HCT116 (cell line): ENCODE measurements at places on chromosomes 3 and 15. TPM values are rescaled to one million over a fixed set of nuclear protein-coding genes. Genes with fewer than 3 reads are reported as not detected.

GRCh38 chr3:190305406-190305805, 16.8 kb downstream of the CLDN1 start:
- H3K4me1 ChIP-seq, result no peaks in the 10 kb centered on the region
- H3K27ac ChIP-seq, result no peak overlapping the region
- DNase-seq, result no peak

DNA sequence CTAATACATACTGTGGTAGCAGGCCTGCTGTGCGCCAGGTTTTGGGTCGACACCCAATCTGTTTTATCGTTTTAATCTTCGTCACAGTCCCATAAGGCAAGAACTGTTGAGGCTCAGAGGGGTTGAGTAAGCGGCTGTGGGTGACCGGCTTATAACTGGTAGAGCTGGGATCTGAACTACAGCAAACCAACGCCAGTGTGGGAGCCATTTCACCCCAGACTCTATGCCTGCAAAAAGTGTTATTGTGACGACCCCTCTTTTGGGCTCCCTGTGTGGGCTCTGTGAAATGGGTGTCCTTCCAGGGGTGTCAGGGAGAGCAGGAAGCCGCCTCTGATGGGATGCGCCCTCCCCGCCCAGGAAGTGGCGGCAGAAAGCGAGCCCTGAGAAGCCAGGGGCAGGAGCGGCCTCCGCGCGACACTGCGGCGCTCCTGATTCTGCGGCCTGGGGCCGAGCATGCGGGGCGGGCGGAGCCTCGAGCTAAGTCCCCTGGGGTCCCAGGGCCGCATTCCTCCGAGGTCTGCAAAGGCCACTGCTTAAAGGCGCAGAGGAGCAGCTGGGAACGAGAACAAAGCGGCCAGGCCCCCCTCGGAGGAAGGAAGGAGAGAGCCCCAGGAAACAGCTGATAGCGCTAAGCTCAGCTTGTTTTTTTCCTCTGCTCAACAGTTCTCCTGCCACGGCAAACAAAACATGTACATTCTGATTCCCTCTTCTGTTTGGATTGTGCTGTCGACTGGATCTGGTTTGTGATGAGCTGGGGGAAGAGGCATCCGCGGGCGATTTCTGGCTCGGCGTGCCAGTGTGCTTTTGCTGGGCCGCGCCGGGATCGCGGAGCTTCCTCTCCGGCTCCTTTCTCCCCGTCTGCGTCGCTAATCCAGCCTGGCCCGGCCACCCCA, 33.9 kb downstream of the GRK7 start:
- H3K27ac ChIP-seq, result no peak overlapping the region
- no peak for DNase-seq
- no peaks in the 10 kb centered on the region for H3K4me1 ChIP-seq
- no peaks in the 10 kb centered on the region for H3K36me3 ChIP-seq

GRCh38 chr3:179929091-179929529, 107.6 kb downstream of the PEX5L start:
- H3K27me3 ChIP-seq, result peaks cover 46% of the 10 kb centered on the region
- DNase-seq, result peak; percentile 37
- H3K36me3 ChIP-seq, result no peaks in the 10 kb centered on the region
- no peaks in the 10 kb centered on the region for H3K4me1 ChIP-seq
- no peak overlapping the region for H3K27ac ChIP-seq

- no peaks in the 10 kb centered on the region for H3K4me1 ChIP-seq
- H3K36me3 ChIP-seq, result no peaks in the 10 kb centered on the region
- H3K27me3 ChIP-seq, result no peaks in the 10 kb centered on the region
- no peak overlapping the region for H3K27ac ChIP-seq
Measured at GRCh38 chr3:55923626-55924025, 436.5 kb upstream of the WNT5A start.

GRCh38 chr15:84962955-84963354, 18.7 kb upstream of the PDE8A start:
- no peaks in the 10 kb centered on the region for H3K27me3 ChIP-seq
- no peak overlapping the region for H3K4me3 ChIP-seq
- H3K27ac ChIP-seq, result no peak overlapping the region

DNA sequence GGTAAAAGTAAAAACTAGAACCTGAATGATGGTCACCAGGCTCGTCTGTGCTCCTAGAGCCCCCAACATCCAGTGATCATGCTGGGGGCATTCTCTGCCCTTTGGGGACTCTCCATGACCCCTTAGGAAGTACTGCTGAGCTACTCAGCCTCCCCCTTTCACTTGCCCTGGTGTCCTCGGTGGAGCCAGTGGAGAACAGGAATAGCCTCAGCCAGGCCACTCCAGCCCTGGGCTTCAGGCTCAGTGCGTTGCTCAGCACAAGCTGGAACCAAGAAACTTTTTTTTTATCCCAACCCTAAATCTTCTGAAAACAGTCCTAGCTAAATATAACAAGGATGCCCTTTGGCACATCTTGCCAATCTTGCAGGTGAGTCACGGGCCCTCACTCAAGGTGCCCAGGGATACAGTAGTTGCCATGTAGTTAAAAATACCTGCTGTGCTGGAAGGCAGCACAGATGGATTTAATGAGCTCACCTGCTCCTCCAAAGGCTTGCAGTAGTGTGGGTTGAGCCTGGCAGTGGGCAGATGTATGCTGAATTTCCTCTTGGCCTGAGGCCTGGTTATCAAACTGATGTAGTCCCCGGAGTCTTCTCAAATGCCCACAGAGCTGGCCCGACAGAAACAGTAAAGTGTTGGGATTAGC, 46.9 kb upstream of the TMEM158 start:
- H3K4me1 ChIP-seq, result no peaks in the 10 kb centered on the region
- H3K36me3 ChIP-seq, result no peaks in the 10 kb centered on the region
- H3K4me3 ChIP-seq, result no peak overlapping the region
- H3K27me3 ChIP-seq, result no peaks in the 10 kb centered on the region
- DNase-seq, result no peak
- H3K27ac ChIP-seq, result no peak overlapping the region

DNA sequence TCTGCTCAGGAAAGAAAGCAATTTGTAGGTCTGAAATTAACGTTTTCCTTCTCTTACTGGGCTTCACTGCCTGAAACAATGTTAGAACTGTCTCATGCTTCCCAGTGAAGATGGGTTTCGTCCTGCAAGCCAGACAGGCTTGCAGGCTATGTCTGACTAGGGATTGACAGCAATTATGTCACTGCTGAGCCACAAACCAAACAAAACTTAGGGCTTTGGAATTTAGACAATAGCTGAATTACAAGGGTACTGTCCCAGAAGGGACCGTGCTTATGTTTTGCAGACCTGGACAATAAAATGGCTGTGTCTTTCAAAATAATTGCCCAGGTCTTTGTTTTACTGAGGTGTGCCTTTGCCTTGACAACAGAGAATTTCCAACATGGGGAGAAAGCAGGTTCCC, 46.3 kb upstream of the CCDC80 start:
- no peak overlapping the region for H3K27ac ChIP-seq
- no peaks in the 10 kb centered on the region for H3K36me3 ChIP-seq
- no peaks in the 10 kb centered on the region for H3K27me3 ChIP-seq

GRCh38 chr3:71063773-71064290, 519.7 kb downstream of the FOXP1 start:
- H3K27ac ChIP-seq, result no peak overlapping the region
- no peaks in the 10 kb centered on the region for H3K36me3 ChIP-seq
- no peaks in the 10 kb centered on the region for H3K27me3 ChIP-seq

- peaks cover 18% of the 10 kb centered on the region for H3K4me1 ChIP-seq
- H3K4me3 ChIP-seq, result no peak overlapping the region
- no peak overlapping the region for H3K27ac ChIP-seq
- DNase-seq, result no peak
- H3K27me3 ChIP-seq, result no peaks in the 10 kb centered on the region
Measured at GRCh38 chr15:40325700-40326099, 2.2 kb downstream of the INAFM2 start.

GRCh38 chr3:140577911-140578310, 100.0 kb upstream of the TRIM42 start:
- H3K4me3 ChIP-seq, result no peak overlapping the region

GRCh38 chr15:42728560-42728959, 8.4 kb downstream of the CDAN1 start:
- H3K4me3 ChIP-seq, result no peak overlapping the region
- no peak overlapping the region for H3K27ac ChIP-seq
- no peaks in the 10 kb centered on the region for H3K27me3 ChIP-seq
- H3K36me3 ChIP-seq, result peaks cover 26% of the 10 kb centered on the region; the same call in 1 of the 2 replicates

- H3K4me3 ChIP-seq, result no peak overlapping the region
- no peaks in the 10 kb centered on the region for H3K36me3 ChIP-seq
- no peak for DNase-seq
- no peaks in the 10 kb centered on the region for H3K27me3 ChIP-seq
- no peak overlapping the region for H3K27ac ChIP-seq
Measured at GRCh38 chr15:48466079-48466478, 134.8 kb downstream of the DUT start.

DNA sequence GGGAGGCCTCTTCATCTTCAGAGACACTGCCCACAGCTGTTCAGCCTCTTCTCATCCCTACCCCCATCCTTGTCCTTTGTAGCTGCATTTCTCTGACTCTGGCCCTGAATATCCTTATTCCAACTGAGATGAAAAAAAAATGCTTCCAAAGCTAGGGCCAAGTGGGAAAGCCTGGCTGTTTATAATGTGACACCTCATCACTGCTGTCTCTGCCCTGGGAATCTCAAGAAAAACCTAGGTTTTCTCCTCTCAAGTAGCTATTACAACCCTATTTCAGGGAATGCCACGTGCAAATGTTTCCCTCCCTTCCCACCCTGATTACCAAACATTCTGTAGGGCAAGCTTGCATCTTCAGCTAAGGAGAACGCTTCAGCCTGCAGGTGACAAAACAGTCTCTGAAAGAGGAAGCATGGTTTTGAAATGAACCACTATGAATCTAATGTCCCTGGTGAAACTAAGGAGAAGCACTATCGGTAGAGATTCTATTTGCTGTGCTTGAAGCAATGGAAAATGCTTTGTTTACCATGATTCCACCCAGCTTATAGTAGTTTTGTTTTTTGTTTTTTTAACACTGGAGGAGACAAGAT, 65.4 kb downstream of the USF3 start:
- no peaks in the 10 kb centered on the region for H3K36me3 ChIP-seq
- no peak overlapping the region for H3K27ac ChIP-seq
- DNase-seq, result no peak
- no peaks in the 10 kb centered on the region for H3K4me1 ChIP-seq
- no peaks in the 10 kb centered on the region for H3K27me3 ChIP-seq
- H3K4me3 ChIP-seq, result no peak overlapping the region

- no peaks in the 10 kb centered on the region for H3K36me3 ChIP-seq
- H3K27me3 ChIP-seq, result no peaks in the 10 kb centered on the region
- H3K4me1 ChIP-seq, result no peaks in the 10 kb centered on the region
- H3K27ac ChIP-seq, result no peak overlapping the region
Measured at GRCh38 chr3:100075851-100076730, 38.2 kb downstream of the FILIP1L start.

DNA sequence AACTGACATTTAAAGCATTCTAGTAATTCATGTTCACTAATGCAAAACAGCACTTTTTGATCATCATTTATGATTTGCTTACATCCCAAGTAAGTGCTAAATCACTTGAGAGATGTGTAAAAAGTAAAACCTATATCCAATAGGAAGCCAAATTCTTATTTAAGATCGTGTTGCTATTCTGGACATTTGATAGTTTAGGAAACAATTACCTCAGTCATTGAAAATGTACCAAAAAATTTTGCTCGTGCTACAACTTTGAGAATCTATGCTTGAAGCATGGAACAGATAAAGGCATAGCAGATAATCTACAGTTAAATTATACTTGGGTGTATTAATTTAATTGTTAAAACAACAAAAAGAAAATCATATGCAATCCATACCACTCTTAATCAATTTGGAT, 571.6 kb upstream of the NR2F2 start:
- H3K27me3 ChIP-seq, result no peaks in the 10 kb centered on the region
- H3K4me3 ChIP-seq, result no peak overlapping the region
- no peaks in the 10 kb centered on the region for H3K36me3 ChIP-seq
- H3K27ac ChIP-seq, result no peak overlapping the region
- H3K4me1 ChIP-seq, result no peaks in the 10 kb centered on the region
- DNase-seq, result no peak

GRCh38 chr3:115384381-115384780, 237.3 kb upstream of the ZBTB20 start:
- no peaks in the 10 kb centered on the region for H3K27me3 ChIP-seq
- no peak overlapping the region for H3K27ac ChIP-seq
- no peak for DNase-seq
- no peaks in the 10 kb centered on the region for H3K4me1 ChIP-seq
- H3K4me3 ChIP-seq, result no peak overlapping the region
- no peaks in the 10 kb centered on the region for H3K36me3 ChIP-seq

GRCh38 chr3:123083383-123084124, 16.7 kb downstream of the PDIA5 start:
- peaks cover 31% of the 10 kb centered on the region for H3K4me1 ChIP-seq
- H3K27ac ChIP-seq, result no peak overlapping the region
- H3K4me3 ChIP-seq, result no peak overlapping the region
- H3K36me3 ChIP-seq, result no peaks in the 10 kb centered on the region

GRCh38 chr3:126916546-126916945, 66.4 kb upstream of the PLXNA1 start:
- no peaks in the 10 kb centered on the region for H3K4me1 ChIP-seq
- no peak overlapping the region for H3K27ac ChIP-seq
- H3K27me3 ChIP-seq, result no peaks in the 10 kb centered on the region

DNA sequence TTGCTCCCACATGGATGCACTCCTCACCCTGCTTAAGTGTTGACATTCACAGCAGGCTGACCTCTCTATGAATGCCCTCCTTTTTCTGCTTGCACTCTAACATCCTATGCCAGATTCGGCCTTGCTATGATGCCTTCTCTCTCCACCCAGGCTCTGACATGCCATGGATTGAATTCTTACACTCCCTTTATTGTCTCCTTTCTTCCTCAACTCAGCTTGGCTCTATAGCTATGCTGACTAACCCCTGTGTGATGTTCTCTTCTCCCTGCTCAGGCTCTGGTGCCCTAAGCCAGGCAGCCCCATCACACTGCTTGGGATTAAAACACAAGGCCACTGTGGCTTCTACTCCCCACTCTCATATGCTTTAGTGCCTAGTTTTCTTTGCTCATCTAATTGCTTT, 563.7 kb downstream of the NSUN3 start:
- H3K27ac ChIP-seq, result no peak overlapping the region
- no peaks in the 10 kb centered on the region for H3K27me3 ChIP-seq
- H3K4me3 ChIP-seq, result no peak overlapping the region

DNA sequence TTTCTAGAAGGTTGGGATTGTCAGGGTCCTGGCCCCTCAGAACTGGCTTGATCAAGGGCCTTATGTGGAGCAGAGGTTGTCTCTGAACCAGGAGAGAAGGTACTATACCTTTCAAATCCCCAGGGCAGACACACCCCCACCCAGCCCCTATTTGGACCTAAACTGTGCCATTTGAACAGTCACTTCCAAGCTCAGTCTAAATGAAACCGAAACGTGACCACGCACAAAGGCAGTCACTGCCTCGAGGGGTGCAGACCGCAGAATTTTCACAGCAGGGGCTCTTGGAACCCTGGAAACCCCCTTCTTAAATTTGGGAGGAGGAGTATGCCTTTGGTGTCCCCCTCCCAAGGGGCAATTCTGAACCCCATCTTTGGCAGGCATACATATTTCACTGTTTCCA, 53.7 kb downstream of the GRIP2 start:
- DNase-seq, result no peak
- no peaks in the 10 kb centered on the region for H3K27me3 ChIP-seq
- H3K4me3 ChIP-seq, result no peak overlapping the region
- H3K36me3 ChIP-seq, result peaks cover 8% of the 10 kb centered on the region; the same call in 1 of the 2 replicates

GRCh38 chr3:108376026-108376425, 79.7 kb downstream of the HHLA2 start:
- no peaks in the 10 kb centered on the region for H3K4me1 ChIP-seq
- H3K27me3 ChIP-seq, result no peaks in the 10 kb centered on the region
- no peak overlapping the region for H3K27ac ChIP-seq
- H3K4me3 ChIP-seq, result no peak overlapping the region

Gene IL5RA
- not detected for total RNA-seq

Gene GDPGP1
- 15.4 TPM for total RNA-seq

Gene MUC13
- 0.44 TPM for total RNA-seq

Gene HAPLN3
- 10.9 TPM for total RNA-seq

Gene EFHB
- total RNA-seq, result 0.30 TPM

Gene BFSP2
- not detected for total RNA-seq

Gene TIMP4
- total RNA-seq, result not detected

Gene PODXL2
- total RNA-seq, result 5.7 TPM

Gene STRA6
- 0.54 TPM for total RNA-seq

Gene ZNF385D
- total RNA-seq, result not detected
